ENCODE measurements at places on chromosomes 7 and 10.

DNA sequence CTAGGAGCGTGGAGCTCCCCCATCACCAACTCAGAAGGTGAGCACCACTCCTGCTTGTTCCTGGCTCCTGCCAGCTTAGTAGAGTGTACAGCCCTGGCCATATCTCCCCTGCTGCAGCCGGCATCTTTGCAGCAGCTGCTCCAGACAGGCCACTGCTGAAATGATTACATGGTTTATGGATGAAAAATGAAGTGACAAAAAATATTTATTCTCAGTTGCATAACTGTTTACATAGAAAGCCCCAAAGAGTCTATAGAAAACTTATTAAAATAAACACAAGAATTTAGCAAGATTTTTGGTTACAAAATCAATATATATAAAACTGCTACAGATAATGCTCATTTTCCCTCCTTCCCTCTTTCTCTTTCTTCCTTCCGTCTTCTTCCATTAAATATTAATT lies 27.2 kb downstream of the C10orf67 start:
- DNase-seq: no peak

GRCh38 chr10:49666054-49666615 lies 13.3 kb upstream of the C10orf53 start:
- DNase-seq: no peak

DNA sequence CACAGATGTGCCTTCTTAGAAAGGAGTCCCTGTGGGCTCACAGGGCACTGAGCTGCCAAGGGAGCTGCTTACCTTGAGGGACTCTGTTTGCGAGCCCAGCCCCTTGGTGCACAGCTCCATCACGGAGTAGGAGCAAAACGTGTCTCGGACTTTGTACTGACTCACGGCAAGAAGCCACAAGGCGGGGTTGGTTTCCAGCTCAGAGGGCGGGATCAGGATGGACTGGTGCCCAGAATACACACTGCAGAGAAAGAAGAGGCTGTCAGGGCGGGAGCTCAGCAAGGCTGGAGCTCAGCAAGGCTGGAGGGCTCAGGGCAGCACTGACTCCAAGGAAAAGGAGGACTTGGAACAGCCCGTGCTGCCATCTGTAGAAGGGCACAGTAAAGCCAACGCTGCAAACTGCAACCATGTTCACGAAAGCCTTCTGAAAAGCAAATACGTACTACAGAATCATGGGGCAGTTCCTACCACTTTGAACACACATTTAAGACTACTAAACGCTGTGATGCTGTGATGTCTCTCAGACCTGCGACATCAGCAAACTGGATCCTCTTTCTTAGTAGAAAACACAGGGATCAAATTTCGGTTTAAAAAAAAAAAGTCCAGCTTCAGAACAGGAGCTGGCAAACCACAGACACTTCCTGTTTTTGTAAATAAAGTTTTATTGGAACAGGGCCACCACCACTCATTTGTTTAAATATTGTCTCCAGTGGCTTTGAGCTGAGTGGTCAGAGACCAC lies 194.3 kb downstream of the ZMYND11 start:
- peak; percentile 96 for DNase-seq

DNA sequence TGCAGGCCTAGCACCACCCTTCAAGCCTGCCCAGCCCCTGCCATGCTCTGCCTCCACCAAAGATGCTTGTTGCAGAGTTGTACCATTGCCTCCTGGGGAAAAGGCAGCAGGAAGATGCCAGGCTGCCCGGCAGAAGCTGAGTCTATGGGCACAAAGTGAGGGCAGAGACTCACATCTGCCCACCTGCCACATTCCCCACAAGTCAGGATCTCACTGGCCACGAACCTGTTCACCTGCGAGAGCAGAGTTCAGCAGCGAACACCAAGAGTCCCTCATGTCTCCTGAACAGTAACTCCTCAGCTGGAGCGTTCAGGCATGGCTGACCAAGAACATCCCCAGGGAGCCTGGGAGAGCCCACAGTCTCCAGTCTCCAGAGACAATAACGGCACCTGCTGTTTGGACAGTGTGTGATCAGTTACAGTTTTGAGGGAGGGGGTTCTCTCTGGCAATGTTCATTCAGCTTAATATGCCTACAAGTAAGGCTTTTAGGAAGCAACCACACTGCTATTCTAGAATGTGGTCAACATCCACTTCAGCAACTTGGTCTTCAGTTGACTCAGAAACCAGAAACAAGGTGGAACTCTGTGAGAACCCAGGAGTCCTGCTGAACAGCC lies 78.5 kb downstream of the GRID1 start:
- no peak for DNase-seq

DNA sequence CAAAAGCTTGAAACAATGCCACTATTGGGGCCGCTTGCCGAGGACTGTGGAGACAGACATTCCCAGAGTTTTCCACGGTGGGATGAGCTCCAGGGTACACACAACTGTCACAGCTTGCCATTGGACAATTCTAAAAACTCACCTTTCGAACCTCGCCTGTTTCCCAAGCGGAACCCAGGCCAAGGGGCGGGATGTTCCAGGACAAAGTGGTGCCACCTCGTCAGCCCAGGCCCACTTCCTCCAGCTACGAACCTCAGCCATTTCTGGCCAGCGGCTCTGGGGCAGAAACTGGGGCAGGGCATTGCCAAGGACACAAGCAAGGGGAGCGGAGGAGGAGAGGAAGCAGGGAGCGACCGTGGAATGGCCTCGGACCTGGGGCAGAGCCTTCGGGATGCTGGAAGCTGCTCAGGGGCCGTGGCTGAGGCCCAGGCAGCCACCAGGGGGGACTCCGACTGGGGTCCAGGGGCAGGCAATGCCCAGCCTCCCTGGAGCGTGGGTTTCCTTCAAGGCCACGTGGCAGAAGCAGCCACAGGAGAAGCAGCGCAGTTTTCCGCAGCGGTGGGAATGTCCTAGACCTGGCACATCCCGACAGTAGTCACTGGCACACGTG lies 44.7 kb upstream of the INSIG1 start:
- no peak for DNase-seq

- no peak for DNase-seq
Measured at GRCh38 chr7:4013793-4014192, 668.3 kb upstream of the FOXK1 start.

DNA sequence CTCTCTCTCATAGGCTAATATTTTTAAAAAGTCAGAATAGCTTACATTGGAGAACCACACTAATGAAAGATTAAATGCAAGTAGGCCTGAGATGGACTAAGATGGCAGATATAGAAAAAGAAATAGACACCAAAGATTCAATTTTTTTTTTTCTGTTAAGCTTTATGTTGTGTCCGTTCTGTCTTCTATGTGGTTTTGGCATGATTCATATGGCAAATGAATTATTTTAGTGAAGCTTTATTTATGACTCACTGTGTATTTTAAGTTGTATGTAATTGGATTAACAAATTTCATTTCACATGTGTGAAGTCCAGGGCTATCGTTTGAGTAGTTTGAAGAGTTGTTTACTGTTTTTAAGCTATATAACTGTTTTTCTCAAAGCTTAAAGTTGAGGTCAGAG lies 214.8 kb downstream of the CAMK1D start:
- DNase-seq: no peak

All from EL (cell line).